Hypothalamus (tissue), 51 donors: ENCODE measurements at places on chromosomes 2 and 18.

DNA sequence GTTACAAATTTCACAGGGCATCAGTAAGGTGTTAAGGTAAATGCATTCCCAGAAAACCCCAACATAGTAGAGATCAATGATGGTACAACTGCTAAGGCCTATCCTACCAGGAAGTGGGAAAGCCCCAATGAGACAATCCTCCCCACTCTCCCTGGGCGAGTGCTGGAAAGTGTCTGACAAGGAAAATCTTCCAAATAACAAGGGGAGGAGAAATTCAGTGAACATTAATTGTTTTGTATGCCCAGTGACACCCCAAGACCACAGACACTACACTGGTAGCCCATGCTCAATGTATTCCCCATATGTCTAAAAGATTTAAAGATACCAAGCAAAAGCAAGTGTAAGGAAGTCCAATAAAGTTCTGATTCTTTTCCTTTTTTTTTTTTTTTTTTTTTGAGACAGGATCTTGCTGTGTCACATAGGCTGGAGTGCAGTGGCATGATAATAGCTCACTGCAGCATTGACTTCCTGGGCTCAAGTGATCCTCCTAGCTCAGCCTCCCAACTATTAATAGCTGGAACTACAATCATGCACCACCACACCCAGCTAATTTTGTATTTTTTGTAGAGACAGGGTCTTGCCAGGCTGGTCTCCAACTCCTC lies 24.7 kb downstream of the B4GALT6 start:
- no peak for DNase-seq

GRCh38 chr2:217077831-217078407 lies 218.1 kb upstream of the TNP1 start:
- DNase-seq = no peak

- no peak for DNase-seq
These were observed 58.8 kb upstream of the NOL4 start for GRCh38 chr18:34283506-34283905.

DNA sequence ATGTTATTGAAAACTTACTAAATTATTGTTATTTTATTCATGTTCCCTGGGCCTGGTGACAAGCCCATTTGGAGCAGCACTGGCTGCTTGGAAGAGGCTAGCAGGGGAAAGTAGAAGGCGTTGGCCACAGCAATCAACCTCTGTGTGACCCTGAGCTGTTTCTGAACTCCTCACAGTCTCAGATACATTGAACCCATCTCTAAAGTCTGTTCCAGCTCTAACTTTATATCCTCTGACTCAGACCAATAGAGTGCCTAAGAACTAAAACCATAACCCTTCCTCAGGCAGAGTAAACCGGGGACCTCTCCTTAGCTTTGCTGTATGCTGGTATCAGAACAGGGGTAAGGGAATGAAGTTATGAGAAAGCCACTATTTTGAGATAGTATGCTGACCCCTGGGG lies 96.4 kb upstream of the NOL4 start:
- no peak for DNase-seq

GRCh38 chr2:223084873-223085272 lies 32.9 kb downstream of the KCNE4 start:
- no peak for DNase-seq

- DNase-seq = no peak
These were observed 184.7 kb upstream of the PXDN start for GRCh38 chr2:1929001-1929400.

GRCh38 chr2:58634653-58635370 lies 393.7 kb upstream of the FANCL start:
- no peak for DNase-seq

DNA sequence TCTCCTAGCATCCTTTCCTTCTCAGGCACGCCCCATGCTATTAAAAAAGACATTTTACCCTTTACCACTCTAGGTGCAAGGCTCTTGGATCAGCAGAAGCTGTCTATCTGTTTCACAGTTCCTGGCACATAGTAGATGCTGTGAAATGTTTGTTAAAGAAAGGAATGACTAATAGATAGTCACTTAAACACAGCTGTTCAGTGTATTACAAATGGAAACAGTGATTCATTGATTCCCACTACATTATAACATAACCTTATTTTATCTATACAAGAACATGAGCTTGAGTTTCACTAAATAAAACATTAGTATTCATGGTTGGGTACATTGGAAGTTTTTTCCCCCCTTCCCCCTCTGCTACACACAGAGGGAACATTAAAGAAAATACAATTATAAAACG lies 142.1 kb downstream of the ASXL3 start:
- DNase-seq = no peak

GRCh38 chr2:23595601-23596251 lies 210.7 kb downstream of the KLHL29 start:
- peak; percentile 49 for DNase-seq

DNA sequence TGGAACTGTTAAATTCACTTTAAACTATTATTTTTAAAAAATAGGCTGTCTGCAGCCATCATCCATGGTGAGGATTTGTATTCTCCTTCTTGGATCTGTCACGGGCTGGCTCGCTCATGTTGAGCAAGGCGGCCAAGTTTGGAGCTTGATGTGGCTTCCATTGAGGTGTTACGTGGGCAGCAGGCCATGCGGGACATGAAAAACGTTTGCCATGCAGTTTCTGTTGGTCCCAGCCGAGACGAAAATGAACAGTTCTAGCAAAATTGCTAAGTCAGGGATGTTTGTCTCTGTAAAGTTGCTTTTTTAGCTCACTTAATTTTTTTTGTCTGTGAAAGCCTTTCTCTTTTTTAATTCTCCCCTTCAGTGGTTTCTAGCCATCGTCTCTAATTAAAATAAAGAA lies 70.2 kb upstream of the MGAT5 start:
- DNase-seq = no peak

- DNase-seq = no peak
These were observed 268.5 kb upstream of the ZSWIM2 start for GRCh38 chr2:187117483-187117882.

DNA sequence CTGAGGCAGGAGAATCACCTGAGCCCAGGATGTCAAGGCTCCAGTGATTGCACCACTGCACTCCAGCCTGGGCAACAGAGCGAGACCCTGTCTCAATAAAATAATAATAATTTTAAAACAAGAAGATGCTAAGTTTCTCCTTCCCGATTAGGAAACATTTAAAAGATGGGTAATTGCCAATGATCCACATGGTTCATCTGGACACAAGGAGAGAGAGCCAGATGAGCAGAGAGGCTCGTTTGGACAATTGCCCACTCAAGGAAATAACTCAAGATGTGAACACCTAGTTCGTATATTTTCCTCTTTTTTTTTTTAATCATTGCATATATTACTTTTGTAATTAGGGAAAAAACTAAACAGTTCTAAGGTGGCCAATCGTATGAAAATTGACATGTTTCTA lies 3.6 kb upstream of the ACTG2 start:
- DNase-seq = no peak

GRCh38 chr18:9835825-9836224 lies 49.9 kb upstream of the TXNDC2 start:
- DNase-seq = no peak

DNA sequence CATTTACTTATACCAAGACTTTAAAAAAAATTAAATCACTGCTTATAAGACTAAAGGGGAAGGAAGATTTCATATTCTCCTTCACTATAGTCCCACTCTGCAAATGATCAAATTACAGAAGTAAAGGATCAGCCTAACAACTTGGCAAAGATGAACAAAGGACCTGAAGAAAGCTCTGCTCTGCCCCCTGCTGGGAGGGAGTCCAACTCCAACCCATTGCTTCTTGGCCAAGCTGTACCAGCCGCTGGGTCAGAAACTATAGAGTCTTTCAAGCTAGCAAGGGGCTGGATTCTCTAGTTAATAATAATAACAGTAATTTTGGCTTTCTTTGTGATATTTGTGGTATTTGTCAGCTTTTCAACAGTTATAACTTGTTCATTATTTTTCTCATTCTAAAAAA lies 927.0 kb upstream of the CRIM1 start:
- peak; percentile 4 for DNase-seq

DNA sequence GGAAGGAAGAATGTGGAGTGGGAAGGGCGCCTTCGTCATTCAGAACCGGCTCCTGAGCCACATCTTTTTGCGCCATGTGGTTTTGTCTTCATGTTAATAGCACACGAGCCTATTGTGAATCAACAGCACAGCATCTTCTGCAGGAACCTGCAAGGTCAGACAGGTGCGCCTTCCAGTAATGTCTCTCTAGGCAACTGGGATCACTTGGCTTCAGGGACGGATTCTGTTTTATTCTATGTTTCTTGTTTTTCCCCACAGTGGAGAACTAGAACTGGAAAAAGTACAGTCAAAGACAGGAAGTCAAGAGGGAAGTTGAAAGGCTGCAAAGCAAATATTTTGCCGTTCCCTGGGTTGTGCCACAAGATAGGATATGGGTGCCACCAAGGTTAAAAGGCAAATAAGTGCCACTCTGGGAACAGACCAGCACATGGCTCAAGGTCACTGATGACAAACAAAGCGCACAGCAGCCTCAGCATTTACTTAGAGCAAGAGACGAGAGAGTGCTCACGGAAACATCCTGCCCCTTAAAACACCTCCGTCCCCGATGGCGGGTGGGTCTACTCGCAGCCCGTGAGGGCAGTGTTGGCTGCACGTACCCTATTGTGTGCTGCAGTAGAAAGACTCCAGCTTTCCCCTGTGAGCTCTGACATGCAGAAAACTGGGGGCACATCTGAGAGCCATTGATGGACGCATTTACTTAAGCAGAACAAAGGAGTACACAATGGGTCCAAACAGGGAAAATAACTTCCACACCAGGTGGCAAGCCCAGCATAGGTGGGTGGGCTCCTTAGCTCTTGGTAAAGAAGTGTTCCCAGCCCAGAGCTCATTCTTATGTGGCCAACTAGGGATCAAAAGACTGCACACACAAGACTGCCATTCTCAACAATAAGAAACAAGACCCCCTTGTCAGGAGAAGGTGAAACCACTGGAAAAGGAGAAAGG lies 107.2 kb upstream of the PARD3B start:
- no peak for DNase-seq

DNA sequence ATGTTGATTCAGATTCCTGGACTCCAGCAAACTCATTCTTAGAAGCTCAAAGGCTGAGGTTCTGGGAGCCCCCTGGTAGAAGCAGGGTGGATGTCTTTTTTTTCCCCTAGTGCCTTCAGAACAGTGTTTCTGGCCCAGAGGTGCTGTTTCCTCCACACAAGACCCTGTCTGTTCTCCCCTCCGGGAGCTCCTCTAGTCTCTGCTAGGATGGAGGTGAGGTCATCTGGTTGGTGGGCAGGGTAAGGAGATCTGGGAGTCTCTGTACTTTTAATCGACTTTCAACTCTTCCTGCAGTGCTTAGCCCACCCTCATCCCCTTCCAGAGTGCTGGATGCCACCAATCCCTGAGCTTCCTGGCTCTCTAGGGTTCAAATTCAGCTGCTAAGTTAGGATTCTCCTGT lies 192.0 kb downstream of the SH3BP4 start:
- DNase-seq = no peak

DNA sequence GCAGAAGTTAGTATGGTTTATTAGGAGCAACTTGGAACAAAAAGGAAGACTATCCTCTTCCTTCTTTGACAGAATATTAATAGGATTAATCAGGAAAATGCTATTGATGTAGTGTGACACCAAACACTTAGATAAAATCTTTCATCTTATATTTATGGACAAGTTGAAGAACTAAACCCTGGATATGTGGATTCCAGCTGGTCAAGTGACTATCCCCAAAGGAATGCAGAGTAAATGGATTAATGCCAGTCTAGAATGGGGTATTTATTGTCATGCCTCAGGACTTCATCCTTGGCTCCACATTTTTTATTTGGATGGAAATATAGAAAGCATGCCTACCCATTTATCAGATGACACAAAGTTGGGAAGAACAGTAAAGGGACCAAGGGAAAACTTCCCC lies 124.0 kb upstream of the TTC39C start:
- DNase-seq = no peak

DNA sequence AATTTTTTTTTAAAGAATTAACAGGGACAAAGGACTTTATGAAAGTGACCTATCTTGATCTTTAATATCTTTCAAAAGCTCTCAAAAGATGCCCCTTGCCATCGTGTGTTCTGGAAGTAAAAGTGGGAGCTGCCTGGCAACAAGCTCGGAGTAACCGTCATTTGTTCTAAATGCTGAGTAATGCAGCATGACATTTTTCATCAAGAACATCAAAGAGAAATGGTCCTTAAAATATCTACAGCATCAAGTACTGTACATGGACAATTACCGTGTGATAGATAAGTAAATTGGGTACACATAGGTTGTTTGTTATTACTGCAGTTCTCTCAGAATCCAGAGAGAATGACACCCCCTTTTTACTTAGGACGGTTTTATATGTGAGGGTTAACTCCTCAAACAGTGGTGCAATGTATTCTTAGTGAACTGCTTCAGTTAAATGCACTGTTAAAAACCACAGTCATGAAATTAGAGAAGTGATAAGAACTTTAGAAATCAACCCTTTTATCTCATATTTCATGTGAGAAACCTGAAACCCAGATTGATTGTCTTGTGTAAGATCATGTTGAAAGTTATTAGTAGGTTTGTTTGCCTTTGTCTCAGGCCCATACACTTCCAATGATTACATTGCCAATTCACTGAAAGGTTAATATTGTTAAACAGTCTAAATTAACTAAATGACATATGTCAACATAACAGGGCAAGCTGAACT lies 90.6 kb upstream of the HNMT start:
- DNase-seq = no peak

DNA sequence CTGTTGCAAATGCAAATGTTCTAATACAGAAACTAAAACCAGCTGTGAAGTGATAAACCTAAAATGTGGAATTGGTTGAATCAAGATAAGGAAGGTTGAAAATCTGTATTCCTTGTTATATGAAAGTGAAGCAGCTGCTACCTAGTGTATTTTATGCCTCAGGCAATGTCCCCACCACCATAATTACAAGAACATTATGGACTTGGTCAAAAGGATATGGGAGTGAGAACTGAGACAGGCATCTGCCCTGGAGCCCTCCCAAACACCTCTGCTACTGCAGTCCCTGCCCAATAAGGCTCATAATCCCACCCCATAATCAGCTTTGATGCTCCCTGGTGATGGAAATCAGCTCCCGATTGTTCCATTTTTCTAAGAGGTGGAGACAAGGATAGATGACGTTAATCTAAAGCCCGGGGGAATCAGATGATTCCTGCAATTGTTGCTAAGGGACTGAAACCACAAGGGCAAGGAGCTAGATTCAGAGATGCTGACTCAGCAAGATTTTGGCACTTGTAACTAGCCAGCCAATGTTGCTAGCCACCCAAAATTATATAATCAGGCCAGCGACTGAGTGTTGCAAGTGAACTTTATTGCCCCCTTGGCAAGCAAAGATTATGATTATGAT lies 69.5 kb downstream of the EVA1A start:
- DNase-seq = no peak

DNA sequence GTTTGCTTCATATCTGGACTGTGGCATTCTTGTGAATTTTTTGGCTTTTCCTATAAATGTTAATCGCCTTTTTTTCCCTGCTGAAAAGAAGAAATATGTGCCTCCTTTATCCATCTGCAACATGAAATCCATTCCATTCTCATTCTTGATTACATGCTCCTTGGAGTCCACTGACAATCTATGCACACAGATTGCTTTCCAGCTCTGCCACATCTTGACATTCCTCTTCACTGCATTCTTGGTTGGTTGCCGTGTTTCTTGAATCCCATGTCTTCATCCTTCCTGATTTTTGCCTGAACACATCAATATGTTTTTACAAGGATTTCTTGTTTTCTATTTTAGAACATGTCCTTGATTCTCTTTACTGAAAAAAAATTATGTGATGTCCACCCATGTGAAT lies 26.7 kb upstream of the BIRC6 start:
- no peak for DNase-seq
